ENCODE measurements at places on chromosomes 1 and 21.

GRCh38 chr1:89928506-89928905 lies 66.4 kb upstream of the ZNF326 start:
- DNase-seq, result no peak

- peak; percentile 36 for DNase-seq
Observed at GRCh38 chr1:193406901-193407300, 220.5 kb upstream of the B3GALT2 start.

DNA sequence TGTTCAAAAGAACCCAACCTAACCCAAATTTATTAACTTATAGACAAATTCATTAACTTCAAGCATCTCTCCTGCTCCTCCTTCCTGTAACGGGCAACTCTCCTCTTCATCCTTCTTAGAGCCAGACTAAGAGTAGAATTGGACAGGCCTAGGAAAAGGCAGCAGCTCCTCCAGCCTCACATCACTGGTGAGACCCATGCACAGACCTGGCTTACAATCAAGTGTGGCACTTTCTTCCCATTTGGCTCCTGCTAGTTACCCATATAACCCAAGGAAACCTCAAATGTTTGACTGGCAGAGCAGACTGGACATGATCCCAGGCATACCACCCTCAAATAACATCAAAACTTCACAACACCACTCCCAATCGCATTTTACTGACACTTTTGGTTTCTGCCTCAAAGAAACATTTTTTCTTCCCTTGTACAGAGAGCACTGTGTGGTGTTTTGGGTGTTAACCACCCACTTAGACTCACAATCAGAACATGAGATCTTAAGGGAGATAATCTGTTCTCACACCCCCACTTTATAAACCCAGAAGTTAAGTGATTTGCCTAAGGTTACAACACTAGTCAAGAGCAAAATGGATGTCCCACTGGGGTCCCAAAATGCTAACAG lies 101.4 kb downstream of the SIPA1L2 start:
- DNase-seq, result no peak

- no peak for DNase-seq
Observed at GRCh38 chr1:7207875-7208646, 422.8 kb downstream of the CAMTA1 start.

DNA sequence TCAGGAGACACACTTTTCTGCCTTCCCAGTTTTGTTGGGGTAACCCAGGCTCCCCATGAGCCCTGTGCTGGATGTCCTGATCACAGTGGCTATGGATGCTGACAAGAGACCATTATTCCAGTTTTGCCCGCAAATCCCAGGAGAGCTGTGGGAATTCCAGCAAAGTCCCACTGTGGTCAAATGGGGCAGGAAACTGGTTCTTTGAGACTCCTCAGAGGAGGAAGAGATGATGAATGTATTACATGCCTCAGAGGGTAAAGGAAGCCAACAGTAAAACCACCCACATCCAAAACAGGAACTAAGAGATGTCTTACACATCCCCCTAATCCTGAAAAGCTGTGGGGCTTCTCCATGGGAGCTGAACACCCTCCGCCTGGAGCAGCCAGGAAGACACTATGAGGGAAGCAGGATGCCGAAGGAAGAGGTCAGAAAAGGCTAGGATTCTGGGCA lies 12.8 kb upstream of the MPZL1 start:
- DNase-seq, result peak; percentile 64

GRCh38 chr1:230061801-230062200 lies 5.2 kb upstream of the GALNT2 start:
- no peak for DNase-seq

- DNase-seq, result no peak
Observed at GRCh38 chr1:114702737-114703136, 7.4 kb upstream of the AMPD1 start.

DNA sequence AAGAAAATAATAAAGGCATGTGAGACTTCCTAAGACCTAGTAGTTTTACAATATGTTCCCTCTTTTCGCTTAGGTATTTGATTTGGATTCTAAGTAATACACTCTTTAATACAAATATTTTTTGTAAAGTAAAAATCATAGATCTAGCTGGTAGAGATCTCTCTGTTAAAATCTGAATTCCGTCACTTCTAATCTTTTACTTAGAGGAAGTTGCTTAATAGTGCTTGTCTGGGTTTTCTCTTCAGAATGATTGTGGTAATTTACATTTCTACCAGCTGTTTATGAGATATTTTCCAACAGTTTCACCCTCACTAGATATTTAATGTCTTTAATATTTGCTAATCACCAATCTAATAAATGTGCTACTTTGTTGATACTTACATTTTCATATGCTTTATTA lies 23.3 kb downstream of the RBM11 start:
- DNase-seq, result no peak

DNA sequence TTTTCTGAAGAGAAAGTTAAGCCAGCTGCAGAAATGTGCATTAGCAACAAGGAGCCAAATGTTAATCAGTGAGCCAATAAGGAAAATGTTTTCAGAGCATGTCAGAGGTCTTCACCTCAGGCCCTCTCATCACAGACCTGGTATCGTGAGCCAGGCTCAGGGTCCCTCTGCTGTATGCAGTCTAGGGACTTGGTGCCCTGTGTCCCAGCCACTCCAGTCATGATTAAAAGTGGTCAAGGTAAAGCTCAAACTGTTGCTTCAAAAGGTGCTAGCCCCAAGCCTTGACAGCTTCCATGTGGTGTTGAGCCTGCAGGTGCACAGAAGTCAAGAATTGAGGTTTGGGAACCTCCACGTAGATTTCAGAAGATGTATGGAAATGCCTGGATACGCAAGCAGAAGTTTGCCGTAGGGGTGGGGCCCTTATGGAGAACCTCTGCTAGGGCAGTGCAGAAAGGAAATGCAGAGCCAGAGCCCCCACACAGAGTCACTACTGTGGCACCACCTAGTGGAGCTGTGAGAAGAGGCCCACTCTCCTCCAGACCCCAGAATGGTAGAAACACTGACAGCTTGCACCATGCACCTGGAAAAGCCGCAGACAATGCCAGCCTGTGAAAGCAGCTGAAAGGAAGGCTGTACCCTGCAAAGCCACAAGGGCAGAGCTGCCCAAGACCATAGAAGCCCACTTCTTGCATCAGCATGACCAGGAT lies 1128.7 kb downstream of the AMY1C start:
- no peak for DNase-seq

DNA sequence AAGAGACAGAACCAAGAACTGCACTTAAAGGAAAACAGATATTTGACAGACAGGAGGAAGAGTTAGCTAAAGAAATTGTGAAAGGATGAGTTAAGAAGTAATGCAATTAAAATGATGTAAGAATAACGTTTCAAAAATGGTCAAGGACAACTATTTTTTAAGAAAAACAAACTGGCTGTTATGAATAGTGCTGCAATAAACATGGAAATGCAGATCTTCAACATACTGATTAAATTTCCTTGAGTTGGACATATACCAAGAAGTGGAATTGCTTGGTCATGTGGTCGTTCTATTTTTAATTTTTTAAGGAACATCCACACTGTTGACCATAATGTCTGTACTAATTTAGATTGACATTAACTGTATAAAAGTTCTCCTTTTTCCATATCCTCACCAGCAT lies 23.1 kb upstream of the PHTF1 start:
- no peak for DNase-seq

DNA sequence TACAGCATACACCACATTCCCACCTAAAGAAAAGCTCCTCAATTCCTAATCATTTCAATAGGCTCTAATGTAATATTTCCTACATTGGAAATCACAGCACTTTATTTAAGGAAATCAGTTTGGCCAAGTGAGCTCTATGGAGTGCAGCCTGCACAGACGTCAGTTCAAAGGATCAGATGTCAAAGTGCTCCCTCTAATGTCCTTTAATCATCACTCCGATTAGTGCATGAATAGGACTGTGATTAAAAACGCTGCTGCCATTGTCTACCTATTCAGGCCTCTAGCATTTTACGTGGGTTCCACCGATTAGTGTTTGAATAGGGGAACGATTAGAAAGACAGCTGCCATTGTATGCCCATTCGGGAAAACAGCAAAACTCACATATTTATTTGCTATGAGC lies 50.2 kb downstream of the DPYD start:
- DNase-seq, result no peak

DNA sequence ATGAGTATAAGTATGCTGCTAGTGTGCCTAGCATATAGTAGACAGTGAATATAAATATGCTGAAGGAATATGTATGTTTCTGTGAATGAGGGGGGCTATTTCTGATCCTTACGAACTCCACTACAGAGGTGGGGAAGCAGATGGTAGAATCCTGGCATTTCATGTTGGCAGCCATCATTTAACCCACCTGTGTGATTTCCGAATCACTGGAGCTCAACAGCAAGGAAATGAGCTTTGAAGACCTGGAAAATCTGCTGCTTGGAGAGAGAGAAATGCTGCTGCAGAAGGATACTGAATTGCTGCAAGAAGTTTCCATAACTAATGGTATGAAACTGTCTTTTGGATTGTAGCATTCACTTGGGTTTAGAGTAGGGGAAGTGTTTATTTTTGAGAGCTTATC lies 83.5 kb downstream of the RABGAP1L start:
- DNase-seq, result no peak

DNA sequence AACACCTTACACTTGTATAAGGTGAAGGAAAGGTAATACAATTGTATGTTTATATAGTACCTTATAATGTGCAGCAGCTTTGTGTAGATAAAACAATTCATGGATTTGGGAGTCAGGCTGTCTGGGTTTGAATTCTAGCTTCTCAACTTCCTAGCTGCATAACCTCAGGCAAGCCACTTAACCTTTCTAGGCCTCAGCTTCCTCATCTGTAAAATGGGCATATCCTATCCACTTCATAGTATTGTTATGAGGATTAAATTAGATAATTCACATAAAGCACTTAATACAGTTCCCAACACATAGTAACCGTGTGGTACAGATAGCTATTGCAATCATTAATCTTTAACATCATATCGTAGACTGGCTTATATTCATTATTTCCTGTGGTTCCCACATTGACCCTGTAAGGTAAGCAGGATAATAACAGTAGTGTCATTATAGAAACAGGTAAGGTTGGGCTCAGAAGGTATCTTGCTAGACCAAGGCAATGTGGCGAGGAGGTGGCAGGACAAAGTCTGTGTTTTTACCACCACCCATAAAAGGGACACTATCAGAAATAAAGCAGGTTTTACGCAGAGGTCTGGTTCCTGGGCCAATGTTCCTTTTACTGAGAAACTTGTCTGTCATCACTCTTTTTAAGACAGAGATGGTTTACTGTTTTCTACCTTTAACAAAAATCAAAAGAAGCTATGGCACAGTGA lies 334.1 kb downstream of the RRAGC start:
- no peak for DNase-seq

DNA sequence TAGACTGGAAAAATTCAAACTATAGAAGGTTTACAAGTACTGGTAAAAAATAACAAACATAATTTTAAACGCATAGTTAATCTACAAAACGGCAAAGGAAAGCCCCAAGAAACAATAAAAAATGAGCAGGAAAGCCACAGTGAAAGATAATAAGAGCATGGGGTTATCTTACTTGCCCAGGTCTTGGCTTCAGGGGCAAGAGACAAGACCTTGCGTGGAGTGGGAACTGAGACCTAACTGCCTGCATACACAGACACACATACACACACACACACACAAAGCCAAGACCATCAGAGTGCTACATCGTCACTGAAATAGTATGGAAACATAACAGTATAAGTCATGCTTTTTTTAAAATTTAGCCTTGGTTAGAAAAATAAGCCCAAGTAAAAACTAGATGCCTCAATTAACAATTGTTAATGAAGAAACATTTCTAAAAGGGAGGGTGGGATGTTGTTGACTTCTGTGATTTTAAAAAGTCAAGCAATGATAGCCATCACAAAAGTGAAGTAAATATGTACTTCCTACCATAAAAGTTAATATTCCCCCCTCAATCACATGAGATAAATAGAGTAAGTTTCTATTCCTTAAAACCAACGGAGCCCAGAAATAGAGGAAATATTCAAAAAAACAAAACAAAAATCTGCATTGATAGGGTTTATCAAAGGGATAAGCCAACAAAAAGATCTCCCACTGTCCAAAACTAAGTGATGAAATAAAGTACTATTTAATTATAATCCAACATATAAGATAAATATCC lies 29.4 kb upstream of the CRP start:
- DNase-seq, result no peak

DNA sequence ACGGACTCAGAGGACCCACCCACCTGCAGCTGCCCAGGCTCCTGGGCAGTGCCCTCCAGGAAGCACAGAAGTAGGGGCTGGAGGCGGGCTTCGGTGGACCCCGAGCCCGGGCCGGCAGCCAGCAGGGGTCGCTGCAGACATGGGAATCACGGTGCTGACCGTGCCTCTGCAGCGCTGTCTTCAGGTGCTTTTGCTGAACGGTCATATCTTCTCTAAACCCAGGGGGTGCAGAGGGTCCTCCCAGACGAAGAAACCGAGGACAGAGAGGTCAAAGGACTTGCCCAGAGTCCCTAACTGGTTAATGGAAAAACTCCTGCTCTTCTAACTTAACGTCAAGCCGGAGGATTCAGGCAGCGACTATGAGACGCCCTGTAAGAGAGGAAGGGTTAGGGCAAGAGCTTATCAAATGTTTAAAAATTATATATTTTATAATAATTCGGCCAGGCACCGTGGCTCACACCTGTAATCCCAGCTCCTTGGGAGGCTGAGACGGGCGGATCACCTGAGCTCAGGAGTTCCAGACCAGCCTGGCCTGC lies 21.5 kb upstream of the LEFTY2 start:
- DNase-seq, result peak; percentile 51

DNA sequence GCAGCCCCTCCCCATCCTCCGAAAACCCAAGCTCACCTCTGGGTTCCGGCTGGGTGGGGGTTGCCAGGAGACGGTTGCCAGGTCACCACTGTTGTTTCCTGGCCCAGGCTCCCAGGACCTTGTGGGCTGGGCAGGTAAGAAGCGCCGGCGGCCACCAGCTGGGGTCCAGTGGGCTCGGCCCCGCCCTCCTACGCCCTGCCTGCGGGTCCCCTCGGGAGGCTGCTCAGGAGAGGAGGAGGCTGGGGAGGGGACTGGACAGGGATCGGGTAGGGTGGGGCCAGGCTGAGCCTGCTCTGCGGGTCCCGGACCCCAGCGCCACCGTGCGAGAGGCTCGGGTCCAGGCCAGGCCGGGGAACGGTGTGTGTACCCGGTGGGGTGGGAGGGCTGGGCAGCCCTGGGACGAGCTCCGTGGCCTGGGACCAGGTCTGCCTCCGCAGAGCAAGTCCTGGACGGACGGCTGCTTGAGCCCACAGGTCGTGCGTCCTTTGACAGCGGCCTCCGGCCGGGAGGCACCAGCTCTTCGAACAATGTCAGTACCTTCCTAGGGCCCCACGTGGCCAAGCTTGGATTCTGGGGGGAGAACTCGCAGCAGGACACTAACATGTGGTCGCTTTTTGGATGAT lies at the start of gene TTLL10:
Gene TTLL10 (plus strand): TSS at position 88 of the 623 bp plus-strand sequence. CDS start 5,336 bp downstream, outside the sequence.
- peak; percentile 76 for DNase-seq

Data from naive B cell (primary cell).